Activated CD8-positive, alpha-beta memory T cell treated with anti-CD3 and anti-CD28 coated beads, Interleukin-2, amount 50 U/mL, for 4 hours (primary cell): ENCODE measurements at places on chromosomes 1 and 21.

GRCh38 chr1:179781962-179782361 lies 38.9 kb downstream of the FAM163A start:
- no peak for DNase-seq

DNA sequence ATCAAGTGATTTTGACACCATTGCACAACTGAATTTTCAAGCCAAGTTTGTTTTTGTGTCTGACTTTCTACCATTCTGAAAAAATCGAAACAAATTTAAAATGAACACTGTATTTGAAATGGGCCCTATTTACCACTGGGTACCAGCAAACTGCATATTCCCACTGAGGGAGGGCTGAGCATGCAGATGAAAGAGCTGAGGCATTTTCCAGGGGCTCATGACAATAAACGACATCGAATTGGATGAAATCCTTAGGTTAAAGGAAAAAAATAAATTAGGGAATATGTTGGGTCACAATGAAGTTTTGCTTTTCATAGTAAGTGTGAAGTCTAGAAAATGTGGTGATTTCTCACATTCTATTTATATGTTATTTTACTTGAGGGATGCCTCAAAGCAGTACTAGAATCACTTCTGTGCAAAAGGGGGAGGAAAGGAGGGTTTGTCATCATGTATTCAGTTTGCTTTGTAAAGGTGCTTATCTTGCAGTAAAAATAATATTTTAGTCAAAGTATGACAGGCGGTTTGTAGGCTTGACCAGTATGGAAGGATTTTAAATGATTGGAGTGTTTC lies 11.2 kb downstream of the ZBTB18 start:
- no peak for DNase-seq

DNA sequence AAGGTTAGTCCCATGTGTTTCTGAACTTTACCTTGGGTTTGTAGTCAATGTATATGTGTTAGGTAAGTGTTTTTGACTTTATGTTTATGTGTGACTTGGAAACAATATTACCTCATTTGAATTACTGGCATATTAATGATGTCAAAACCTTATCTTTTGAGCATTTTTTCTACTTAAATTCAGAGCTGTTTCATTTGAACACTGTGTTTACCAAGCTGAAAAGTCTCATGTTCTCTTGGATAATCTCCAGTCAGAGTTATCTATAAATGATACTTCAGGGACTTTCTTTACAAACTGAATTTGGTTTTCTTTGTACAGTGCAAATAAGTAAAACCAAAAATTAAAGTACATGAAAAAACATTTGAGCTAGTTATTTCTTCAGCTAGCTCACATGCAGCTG lies 30.0 kb downstream of the ADAMTS1 start:
- no peak for DNase-seq

- DNase-seq, result no peak
Observed at GRCh38 chr1:12203216-12204007, 26.4 kb upstream of the VPS13D start.

DNA sequence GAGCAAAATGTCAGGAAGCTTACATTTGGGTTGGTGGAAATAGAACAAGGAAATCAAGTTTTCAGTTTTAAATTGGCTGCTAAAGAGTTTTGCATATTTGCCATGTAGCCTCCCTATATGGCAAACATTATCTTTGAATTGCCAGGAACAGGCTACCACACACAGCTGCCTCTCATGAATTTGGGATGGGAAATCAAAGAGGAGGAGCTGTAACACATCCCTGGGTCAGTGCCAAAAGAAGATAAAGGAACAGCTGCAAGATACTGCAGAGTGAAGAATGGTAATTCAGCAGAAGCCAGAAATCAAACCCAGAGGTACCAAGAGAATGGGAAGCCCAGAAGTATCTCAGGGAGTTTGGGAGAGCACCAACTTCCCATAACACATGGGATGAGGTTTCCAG lies 18.6 kb upstream of the RASAL2 start:
- no peak for DNase-seq

DNA sequence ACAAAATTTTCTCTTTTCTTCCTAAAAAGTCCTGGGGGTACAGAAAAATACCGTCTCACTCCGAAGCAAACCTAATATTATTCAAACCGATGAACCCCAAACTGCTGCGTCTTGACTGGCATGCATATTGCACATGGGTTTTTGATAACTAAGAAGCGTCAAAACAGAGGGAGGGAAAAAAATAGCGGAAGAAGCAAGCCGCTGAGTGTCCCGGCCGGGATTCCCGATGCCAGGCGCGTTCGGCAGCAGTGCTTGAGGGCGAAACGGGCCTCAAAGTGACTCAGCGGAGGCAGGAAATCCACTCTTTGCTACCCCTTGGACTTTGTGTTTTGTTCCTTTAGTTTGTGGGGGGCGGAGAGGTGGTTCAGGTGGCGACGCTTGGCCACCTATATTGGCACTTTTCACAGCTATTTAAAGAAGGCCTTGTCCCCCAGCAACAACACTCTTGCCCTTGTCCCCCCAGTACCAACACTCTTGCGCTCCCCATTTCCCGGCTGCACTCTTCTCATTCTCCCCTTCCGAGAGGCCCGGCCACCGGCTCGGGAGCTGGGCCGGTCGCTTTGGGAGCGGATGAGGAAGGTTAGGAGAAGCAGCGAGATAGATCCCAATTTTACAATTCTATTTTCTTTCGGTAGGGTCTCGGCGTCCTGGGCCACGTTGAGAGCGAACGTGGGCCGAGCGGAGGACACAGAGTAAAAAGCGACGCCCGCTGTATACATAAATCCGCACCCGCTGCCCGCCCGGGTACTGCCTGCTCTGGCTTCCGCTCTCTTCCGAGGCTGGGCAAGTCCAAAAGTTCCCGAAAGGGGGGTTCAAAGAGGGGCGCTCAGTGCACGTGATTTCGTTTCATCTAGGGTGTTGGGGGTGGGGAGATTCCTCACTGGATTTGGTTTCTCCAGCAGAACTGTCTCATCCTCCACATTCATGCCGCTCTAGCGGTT lies 2.5 kb downstream of the LMX1A start:
- no peak for DNase-seq

DNA sequence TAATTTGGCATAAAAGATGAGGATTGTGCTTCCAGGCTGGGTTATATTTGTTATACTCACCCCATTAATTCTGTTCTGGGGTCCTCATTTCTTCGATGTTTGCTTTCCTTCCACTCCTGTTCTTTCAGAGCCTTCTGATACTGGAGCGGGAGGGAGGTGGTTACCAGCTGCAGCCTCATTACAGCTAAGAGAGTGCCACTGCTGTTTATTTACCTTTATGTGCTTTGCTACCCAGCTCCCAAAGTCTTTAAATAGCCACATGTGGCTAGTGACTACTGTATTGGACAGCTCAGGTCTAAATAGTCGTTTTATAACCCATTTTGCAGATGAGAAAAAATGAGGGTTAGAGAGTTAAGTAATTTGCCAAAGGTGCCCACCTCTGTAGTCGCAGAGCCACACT lies 25.1 kb downstream of the PLEKHM2 start:
- no peak for DNase-seq

- DNase-seq, result no peak
Observed at GRCh38 chr1:231242516-231243198, 1.6 kb downstream of the GNPAT start.

GRCh38 chr1:92194511-92194910 lies 23.2 kb upstream of the C1orf146 start:
- no peak for DNase-seq

DNA sequence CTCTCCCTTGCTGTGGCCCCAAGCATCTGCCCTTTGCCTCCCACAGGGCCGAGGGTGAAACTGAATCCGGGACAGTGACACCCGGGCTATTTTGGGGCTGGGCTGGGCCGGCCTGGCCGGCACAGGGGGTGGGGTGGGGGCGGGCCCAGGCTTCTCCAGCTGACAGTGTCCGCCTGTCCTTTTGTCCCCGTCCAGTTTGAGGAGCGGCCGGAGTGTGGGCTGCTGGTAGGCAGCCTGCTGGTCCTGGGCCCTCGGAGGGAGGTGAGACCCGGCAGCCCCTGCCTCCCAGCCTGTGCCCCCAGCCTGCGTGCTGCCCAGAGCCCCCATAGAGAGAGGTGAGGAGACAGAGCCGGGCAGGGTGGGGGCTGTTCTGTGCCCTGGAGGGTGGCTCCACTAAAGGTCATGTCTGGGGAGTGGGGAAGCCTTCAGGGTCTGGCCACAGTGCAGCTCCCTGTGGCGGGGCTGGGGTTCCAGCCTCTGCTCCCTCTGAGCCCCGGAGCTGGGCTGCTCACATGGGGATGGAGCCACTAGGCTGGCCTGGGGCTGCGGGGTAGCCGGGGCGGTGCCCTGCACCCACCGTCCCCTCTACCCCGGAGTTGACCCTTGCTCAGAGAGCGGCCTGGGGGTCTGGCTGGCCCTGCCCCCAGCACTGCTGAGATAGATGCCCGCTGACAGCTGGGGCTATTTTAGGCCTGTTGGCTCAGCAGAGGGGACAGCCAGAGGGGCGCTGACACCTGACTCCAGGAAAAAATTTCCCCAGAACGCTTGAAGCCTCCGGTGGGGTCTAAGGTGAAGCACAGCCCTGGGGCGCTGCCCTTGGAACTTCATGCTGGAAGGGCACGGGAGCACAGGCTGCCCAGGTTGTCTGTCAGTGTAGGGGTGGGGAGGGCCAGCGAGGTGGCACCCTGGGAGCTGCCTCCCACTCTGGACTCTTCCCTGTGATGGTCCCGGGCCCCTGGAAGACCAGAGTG lies at the start of gene OBSCN:
TSS of gene OBSCN (plus strand) at position 194 of the 971 bp plus-strand sequence. CDS start 3,740 bp downstream, outside the sequence.
- DNase-seq, result no peak

DNA sequence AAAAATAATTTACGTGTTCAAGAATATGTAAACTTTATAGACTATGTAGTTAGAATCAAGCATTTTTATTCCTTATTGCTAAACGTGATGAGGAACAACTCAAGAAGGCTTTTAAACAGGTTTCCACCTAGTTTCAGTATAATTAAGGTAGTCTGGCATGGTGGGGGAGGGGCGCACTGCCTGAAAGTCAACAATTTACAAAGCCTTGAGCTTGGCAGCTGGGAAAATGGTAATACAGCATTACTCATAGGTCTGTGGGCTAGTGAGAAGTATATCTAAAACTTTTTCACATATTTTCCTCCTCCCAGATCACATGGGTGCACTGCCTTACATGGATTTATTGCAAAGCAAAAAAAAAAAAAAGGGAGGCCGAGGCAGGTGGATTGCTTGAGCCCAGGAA lies 75.2 kb downstream of the EVI5 start:
- no peak for DNase-seq

DNA sequence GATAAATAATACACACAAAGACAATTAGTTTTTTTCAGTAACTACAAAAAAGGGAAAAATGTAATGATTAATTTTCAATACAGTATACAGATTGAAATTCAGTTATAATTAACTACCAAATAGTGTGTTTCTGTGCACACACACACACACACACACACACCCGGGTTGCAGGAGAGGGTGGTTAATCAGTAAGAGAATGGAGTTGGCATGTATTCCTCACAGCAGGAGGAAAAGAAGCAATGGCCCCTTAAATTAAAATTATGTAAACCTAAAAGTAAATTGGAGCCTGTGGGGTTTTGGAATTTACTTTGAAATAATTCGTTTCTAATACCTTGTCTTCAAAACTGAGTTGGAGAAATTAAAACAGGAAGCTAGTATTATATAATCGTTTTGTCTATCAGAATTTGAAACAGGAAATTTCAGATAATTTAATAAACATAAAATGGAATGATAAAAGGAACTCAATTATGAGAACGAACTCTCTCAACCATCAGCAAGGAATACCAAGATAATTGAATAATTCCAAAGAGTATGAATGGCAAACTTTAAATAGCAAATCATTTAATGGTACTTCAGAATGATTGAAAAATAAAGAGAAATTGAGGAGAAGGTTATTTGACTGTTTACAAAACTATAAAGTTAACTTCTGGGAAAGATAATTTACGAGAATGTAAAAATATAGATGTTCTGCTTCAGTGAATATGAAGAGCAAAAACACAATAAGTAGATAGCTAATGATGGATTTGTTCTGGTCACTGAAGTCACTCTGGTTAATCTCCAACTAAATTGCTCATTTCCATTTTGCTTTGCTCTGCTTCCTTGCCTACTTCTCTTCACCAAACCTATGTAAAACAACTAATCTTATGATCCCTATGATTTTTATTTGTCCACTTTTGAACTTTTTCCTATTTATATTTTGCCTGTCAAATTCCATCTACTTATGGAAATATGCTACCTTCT lies 547.9 kb upstream of the ZP4 start:
- DNase-seq, result no peak

DNA sequence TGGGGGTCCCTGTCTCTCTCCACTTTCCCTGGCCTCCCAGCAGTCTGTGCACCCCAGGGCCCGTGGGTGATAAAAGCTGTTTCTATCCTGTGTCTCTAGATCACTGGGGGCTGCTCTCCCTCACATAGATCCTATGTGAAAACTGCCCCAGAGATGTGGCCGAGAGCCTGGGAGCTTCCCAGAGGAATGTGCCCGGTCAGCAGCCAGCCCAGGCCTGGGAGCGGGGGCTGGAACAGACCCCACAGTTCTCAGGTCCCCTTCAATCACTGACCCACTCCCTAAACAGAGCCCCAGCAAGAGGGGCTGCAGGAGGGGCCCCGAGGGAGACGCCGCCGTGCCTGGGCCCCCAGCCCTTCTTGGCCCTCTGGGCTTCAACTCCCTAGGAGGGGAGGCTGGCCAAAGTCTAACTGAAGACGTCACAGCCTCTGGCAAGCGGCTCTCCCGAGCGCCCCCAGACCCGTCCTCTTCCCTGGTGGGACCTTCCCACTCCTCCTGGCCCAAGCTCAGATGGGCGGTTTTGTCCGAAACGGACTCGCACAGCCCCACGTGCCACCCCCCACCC lies 403 bp downstream of the MXRA8 start:
- no peak for DNase-seq

- DNase-seq, result no peak
Observed at GRCh38 chr21:42682661-42683210, 29.3 kb downstream of the PDE9A start.
